ENCODE measurements at places on chromosomes 3 and 15.

DNA sequence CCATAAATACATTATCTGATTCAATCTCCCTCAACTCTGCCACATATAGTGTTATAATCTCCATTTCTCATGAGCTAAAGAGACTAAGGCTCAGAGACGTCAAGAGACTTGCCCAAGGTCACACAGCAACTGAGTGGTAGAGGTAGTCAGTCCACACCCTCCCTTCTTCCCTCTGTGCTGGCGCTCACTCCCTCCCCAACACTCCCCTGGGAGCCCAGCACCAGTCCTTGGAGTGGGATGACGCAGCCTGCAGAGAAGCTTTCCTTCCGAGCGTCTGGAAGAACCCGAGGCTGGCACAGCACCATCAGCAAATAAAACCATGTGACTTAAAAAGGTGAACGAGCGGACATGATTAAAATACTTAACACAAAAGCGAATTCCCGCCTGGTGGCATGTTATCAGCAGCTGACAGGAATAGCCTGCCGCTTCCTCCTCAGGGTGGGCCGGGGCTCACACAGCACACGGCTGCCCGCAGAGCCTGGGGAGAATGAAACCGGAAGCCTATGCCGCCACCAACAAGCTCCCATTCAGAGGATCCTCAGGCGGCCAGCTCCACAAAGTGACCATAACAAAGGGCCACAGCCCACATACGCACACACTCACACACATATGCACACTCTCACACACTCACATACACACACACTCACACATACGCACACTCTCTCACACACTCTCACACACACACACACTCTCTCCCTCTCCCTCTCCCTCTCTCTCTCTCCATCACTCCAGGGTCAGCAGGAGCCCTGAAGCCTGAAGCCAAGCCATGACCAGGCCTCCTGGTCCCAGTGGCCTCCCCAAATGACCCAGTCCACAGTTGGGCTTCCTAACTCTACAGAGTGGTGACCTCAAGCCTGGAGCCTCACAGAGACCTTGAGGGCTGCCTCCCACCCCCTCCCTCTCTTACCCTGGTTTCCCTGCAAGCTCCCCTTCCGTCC lies 120.5 kb downstream of the XXYLT1 start:
- DNase-seq = peak; percentile 60

GRCh38 chr3:153209596-153209995 lies 47.6 kb downstream of the RAP2B start:
- DNase-seq = no peak

- DNase-seq = no peak
Measured at GRCh38 chr15:51104512-51104911, 9.8 kb upstream of the TNFAIP8L3 start.

- peak; percentile 50 for DNase-seq
Measured at GRCh38 chr3:194930377-194931204, 244.9 kb downstream of the FAM43A start.

- DNase-seq = no peak
Measured at GRCh38 chr3:191026746-191027145, 164.3 kb upstream of the GMNC start.

- no peak for DNase-seq
Measured at GRCh38 chr3:161484226-161484625, 12.4 kb upstream of the OTOL1 start.

GRCh38 chr3:16510620-16511319 lies 2.7 kb downstream of the RFTN1 start:
- DNase-seq = no peak

GRCh38 chr15:51830276-51830806 lies 888 bp downstream of the TMOD3 start:
- peak; percentile 56 for DNase-seq

DNA sequence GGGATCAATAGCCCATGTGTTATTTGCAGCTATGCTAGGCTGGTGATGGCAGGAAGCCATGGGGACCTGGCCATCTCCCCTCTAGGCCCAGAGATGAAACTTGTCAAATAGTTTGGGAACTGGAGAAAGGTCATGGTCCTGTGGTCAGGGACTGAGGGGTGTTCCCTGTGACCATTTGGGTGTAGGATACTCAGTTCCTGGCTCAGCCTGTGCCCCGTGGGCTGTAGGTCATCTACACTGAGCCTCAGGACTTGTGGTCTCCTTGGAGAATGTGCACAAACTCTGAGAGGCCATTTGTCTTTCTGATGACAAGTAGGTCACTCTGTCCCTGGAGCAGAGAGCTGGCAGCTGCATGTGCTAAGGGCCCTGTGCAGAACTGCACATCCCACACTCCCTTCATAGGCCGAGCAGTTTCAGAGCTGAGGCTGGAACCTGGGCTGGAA lies 17.5 kb downstream of the GASK1A start:
- no peak for DNase-seq

GRCh38 chr3:16769525-16769924 lies 115.2 kb upstream of the PLCL2 start:
- DNase-seq = no peak

DNA sequence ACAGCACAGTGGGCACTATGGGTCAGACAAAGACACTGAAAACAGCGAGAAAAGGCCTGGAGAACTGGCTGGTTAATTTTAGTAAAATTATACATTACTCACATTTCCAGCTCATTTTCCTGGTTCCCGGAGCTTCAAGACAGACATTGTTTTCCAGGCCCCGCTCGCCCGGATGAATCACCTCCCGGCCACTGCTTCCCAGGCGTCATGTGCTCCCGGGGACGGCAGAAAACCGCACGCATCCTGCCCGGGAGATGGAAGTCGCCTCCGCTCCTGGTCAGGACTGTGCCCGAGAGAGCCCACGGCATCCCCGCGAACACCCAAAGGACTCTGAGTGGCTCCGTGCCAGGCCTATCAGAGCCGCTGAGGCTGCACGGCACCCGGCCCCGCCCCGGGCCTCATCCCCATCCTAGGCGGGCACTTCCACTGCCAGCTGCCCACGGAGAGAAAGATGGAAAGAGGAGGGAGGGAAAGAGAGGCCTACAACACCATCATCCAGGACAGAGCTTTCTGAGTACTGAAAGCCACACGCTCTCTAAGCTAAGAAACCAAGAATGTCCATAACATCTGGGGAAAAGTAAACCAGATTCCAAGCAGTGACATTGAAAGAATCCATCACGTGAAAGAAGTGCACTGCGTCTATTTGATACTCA lies 75.1 kb downstream of the VGLL4 start:
- peak; percentile 6 for DNase-seq

GRCh38 chr3:110413807-110414748 lies 657.5 kb upstream of the NECTIN3 start:
- peak; percentile 8 for DNase-seq
